Hematopoietic multipotent progenitor cell treated with erythropoietin and hydrocortisone succinate and interleukin-3 and kit ligand, for 15 days (in vitro differentiated cells): ENCODE measurements at places on chromosomes 7 and 10.

- no peak for DNase-seq
Measured at GRCh38 chr7:20482071-20482470, 133.4 kb upstream of the ABCB5 start.

- no peak for DNase-seq
Measured at GRCh38 chr7:90345595-90346335, 751 bp upstream of the GTPBP10 start.

- DNase-seq: no peak
Measured at GRCh38 chr7:84328571-84328970, 134.0 kb upstream of the SEMA3A start.

DNA sequence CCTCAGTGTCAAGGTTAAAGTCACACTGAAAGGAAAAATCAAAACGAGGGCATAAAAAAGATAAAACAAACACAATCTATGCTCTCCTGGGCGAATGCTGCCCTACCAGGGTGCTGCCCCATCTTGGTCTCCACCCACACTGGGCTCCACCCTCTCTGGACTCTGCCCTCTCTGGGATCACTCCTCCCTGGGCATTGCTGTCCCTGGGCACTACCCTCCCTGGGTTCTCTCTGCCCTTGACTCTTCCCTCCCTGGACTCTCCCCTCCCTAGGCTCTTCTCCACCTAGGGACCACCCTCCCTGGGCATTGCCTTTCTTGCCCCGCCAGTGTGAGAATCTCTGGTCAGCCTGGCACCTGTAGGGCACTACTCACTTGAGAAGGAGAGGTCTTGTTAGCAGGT lies 8.6 kb downstream of the GDF2 start:
- no peak for DNase-seq

DNA sequence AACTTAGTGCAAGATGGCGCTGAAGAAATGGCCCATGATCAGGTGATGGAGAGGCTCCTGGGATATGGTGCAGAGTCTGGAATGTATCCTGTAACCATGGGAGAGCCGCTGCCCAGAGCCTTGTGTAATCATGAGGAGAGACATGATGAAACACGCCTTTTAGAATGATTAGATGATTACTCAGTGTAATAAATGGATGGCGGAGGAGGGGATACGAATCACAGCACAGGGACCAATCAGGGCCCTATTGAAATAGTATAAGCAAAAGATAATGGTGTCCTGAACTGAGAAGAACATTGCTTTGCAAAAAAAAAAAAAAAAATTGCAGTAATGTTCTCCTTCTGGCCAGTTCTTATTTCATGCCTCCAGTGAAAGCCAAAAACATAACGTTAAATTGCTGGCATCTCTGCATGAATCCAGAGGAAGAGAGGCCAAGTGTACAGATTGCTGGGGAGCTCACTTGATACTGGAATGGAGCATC lies 668.5 kb upstream of the AUTS2 start:
- no peak for DNase-seq

- DNase-seq: no peak
Measured at GRCh38 chr7:47493976-47494911, 87.7 kb downstream of the TNS3 start.
